Dermis microvascular lymphatic vessel endothelial cell (primary cell): ENCODE measurements at places on chromosomes 13 and 19. TPM values are rescaled to one million over a fixed set of nuclear protein-coding genes. Genes with fewer than 3 reads are reported as not detected.
A peak's percentile ranks its signal among the peaks of the same experiment; 100 is the strongest.

DNA sequence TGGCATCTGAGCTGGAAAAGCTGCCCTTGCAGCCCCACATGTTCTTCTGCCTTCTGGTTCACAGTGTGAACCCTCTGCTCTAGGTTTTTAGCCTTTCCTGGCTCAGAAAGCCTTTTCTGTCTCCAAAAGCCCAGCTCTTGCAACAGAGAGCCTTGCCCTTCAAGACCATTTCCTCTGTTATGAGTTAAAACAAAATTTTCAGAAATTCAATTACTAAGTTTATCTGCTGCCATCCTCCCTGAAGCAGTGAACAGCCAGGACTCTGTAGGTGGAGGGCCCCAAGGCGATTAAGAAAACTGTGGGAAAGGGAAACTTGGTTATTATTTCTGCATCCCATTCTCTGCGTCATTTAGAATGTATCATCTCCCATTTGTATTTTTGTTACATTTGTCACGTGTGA is 18.8 kb downstream of the FAM124A start:
- DNase-seq: no peak

DNA sequence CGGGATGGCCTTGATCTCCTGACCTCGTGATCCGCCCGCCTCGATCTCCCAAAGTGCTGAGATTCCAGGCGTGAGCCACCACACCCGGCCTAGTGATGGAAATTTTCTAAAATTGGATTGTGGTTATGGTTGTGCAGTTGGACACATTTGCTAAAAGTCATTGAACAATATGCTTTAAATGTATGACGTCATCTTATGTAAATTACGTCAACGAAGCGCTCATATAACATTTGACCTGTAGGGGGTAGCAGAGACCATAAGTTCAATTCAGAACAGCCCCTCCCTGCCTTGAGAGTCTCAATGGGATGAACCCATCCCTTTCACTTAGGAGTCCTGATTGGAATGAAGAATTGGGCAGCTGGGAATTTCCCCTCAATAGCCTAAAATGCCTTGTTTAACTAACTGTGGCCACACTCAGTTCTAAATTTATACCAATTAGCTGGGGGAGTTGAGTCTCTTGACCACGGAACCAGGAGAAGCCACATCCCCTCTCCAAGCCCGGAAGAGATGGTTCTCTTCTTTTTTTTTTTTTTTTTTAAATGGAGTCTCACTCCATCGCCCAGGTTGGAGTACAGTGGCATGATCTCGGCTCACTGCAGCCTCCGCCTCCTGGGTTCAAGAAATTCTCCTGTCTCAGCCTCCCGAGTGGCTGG is 15.2 kb upstream of the TLE6 start:
- DNase-seq: peak; percentile 78

DNA sequence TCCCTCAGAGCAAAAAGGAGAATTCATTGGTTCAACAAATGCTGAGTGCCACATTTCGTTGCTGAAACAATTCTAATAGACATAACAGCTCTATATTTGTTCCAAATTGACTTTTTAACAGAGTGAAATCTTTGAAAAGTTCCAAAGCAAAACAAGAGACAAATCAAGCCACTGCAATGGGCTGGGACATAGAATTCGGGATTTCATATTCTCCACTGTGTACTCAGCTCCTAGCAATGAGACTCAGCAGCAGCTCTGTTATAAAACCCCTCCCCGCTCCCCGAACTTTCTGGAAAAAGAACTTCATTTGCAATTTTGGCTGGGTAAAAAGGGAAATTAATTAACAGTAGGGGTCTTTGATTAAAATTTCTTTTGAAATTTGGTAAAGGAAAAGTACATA is 11.3 kb downstream of the RFX2 start:
- no peak for DNase-seq

DNA sequence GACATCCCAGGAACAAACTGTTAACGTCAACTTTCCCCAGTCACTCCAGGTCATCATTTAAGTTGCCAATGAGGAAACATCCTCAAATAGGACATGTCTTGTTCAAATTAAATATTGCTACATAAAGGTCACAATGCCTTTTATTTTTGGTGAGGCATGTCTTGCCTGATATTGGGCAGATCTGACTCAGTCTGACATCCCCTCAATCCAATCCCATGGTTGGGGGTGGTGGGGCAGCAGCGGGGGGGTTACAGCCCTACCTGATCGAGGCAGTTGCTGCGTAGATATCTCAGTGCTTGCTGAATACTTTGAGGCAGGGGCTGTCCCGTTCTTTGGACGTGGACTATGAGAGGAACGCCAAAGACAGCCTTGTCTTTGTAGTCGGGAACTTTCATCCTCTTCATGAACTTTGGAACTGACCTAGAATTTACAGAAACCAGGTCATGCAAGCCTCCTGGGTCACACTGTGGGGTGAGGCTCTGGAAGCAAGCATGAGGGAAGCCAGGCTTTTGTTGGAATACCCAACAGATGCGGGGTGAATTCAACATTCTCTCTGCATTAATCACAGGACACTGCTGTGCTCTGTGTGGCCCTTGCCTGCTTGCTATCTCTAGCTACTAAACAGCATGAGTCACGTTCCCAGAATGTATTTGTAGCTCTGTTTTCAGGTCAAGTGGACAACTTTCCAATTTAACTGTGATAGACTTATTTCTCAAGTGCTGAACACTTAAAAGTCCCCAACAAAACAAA is 109.8 kb downstream of the KL start:
- DNase-seq: peak; percentile 95

Gene WDR87
- not detected in 2 replicates for total RNA-seq

Gene LYPD3
- 0.26 and 0.51 TPM in 2 replicates for total RNA-seq

Gene COMP
- total RNA-seq: not detected in 2 replicates

- DNase-seq: peak; percentile 52
These were observed 5.2 kb upstream of the GRAMD1A start for GRCh38 chr19:34994643-34995541.

DNA sequence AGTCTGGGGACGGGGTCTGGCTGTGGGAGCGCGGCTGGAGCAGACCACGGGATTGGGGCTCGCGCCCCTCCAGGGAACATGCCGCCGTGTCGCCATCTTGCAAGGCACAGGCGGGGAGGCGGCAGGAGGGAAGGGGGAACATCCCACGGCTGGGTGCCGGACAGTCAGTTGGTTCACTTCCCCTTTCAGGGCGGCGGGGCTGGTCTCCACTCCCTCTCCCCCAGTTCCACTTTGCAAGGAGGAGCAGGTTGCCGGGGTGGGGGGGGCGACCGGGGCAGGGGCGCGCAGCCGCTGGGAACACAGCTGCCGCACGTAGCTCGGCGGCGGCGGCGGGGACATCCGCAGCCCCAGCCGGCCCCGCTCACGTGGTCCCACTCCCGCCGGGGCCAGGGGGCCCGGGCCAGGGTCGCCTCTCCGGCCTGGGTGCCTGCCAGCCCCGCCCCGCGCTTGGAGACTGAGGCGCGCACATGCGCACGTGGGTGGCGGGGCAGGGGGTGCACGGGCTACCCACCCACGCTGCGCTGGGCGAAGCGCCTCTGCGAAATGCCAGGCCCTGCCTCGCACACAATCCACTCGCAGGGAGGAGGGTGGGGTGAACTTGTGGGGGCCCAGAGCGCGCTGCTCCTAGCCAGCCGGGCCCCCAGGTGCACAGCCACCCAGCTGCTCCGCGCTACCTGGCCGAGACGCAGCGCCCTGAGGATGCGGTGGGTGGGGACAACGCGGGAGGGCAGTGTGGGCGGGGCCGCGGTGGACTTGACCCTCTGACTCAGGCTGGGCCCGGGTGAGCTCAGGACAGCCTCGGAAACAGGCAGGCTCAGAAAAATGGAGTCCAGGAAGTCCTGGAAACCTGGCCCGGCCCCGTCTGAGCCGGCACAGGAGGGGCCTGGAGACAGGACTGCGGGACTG is 6.4 kb downstream of the KLF16 start:
- DNase-seq: no peak

DNA sequence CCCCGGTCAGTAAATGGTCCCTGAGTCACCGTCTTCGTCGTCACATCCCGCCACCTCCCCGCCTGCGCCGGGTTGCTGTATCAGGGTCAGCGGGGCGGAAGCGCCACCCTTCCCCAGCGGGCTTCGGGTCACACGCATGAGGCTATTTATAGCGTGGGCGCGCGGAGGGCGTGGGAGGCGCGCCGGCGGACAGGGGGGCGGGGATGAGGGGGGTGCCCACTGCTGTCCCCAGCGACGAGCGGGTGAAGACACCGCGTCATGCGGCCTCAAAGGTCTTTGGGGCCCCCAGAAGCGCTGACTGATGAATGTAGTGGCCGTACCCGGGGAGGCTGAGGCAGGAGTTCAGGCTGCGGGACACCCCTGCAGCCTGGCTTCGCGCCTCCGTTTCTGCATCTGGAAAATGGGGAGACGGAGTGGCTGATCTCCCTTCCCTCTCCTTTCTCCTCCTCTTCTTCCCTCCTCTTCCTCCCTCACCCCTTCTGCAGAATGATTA is 7.9 kb downstream of the UNC13A start:
- peak; percentile 82 for DNase-seq

DNA sequence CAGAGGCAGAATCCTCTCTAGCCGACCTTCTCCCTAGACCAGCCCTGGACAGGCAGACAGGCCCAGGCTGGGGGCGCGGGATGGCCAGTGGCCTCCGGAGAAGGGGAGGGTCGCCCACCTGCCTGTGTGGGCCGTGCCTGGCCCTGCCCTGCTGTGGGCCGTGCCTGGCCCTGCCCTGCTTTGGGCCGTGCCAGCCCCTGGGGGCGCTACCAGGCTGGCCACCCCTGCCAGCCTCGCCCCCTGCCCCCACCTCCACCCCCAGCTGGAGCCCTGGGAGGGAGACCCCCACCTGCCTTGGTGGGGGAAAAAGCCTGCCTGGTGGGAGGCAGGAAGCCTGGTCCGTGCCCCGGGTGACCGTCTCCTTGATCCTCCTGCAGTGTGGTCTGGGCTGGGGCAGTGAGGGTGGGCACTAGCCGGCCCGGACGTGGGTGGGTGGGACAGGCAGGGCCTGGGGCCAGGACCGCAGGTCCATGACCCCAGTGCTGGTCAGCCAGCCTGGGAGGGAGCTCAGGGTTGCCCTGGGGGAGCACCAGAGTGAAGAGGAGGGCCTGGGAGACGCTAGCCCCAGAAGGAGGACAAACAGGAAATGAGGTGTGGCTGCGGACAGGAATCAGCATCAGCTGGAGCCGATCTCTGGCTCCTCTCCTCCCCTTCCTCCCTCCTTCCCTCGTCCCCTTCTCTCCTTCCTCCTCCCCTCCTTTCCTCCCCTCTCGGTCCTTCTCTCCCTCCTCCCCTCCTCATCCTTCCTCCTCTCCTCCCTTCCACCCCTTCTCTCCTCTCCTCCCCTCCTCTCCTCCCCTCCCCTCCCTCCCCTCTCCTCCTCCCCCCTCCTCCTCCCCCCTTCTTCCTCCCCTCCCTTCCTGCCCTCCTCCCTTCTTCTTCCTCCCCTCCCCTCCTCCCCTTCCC is 5.1 kb upstream of the MKNK2 start:
- DNase-seq: peak; percentile 70

Gene PSG6
- total RNA-seq: not detected in 2 replicates

Gene PROSER3
- 1.3 and 1.4 TPM in 2 replicates for total RNA-seq

GRCh38 chr13:87671031-87671752 is at the start of gene SLITRK5:
TSS of gene SLITRK5 (plus strand) at chr13:87671371. CDS start at chr13:87675389, 4,018 bp downstream.
- DNase-seq: no peak

DNA sequence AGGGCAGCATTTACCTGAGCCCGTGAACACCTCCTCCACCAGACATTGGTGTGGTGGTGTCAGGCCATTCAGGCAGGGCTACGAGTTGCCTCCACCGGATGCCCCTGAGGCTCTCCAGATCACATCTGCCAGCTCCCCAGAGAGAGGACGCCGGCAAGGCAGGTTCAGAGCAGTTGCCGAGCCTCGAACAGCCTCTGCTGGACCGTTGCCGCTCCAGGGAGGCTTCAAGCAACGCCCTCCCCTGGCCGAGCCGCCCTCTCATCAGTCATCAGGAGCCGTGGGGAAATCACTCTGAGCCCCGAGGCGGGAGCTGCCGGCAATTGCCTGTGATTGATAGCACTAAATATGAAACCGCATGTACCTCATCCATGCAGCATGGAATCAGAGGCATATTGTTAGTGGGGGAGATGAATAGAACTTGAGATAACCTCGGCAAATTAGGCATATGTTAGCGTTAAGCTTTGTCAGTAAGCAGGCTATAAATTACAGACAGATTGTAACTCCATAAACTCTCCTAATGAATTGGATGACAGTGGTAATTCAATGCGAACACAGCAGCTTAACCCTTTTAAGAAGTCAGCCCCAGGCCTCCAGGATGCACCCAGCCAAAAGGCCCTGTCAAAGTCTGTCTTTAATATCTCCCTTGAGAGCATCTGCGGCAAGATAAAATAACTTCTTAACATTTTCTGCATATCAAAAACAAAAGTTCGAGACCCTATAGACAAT is 29.8 kb upstream of the SPACA7 start:
- no peak for DNase-seq

DNA sequence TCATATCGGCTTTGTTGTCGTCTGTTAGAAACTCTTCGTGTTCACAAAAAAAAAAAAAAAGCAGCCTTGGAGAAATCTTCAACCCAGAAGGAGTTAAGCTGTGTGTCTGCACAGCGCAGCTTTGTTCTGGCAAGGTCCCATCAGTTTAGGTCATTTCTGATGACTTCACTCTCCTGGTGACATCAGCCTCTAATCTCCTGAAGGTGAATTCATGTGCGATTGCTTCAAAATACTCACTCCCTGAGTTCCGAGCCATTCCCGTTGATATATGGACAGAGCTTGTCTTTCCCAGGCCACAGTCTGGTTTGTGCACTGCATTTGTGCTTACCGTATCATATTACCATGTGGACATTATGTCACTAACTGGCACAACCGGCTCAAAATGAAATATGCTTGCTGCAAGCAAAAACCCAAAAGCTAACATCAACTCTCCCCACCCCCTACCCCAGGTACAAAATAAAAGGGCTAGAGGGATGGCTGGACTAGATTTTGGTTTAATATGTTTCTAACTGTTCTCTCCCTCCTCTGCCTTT is 342.4 kb downstream of the KCNRG start:
- DNase-seq: no peak
